ENCODE measurements at places on chromosomes 1 and 21.

- no peak for DNase-seq
Observed at GRCh38 chr1:9767964-9768668, 55.6 kb downstream of the CLSTN1 start.

- DNase-seq = no peak
Observed at GRCh38 chr1:246618240-246618808, 52.1 kb downstream of the CNST start.

GRCh38 chr1:223308136-223308535, 55.8 kb downstream of the SUSD4 start:
- DNase-seq = no peak

- peak; percentile 94 for DNase-seq
Observed at GRCh38 chr1:3776231-3776961, 3.8 kb downstream of the SMIM1 start.

DNA sequence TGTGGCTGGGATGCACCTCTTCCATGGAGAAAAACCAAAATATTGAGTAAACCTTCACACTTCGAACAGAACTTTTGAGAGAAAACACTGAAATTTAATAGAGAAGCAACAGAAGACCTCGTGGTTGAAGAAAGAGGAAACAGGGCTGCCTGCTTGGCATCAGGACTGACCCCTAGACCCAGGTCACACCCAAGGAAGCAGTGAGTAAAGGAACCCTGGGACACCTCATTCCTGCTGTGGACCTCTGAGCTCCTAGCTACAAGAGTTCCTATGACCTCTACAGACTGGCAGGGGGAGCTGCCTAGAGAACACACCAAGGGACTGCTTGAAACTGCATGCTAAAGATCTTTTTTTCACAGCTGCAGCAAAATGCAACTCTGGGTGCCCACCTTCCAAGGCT, 67.8 kb downstream of the FASLG start:
- DNase-seq = no peak

DNA sequence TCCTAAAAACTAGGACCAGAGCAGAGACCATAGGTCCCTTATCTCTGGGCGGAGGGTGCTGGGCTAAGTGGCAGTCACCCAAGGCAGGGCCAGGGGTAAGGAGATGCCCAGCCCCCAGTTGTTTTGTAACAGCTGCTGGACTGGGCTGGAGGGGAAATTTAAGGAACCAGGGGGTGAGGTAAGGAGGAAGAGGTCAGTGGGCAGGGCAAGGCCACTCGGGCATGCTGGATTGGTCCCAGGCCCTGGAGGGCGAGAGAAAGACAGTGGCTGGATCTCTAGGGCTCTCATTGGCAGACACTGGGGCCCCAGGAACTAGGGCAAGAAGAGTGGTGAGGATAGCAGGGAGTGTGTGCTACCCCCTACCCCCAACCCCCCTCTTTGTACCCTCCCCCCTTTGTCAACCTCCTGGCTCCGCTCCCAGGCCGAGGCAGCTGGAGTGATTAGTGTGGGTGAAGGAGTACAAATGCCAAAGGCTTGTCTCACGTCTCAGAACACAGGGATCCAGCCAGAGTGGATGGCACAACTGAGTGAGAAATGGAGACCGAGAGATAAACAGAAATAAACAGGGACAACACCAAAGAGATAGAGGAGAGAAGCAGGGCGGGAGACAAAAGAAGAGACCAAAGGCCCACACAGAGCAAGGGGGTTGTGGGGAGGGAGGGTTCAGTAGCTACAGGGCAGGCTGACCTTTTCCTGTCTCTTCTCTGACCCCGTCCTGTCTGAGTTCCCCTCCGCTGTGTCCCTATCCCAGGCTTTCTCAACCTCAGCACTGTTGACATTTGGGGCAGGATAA, 20.5 kb upstream of the THRAP3 start:
- DNase-seq = no peak

DNA sequence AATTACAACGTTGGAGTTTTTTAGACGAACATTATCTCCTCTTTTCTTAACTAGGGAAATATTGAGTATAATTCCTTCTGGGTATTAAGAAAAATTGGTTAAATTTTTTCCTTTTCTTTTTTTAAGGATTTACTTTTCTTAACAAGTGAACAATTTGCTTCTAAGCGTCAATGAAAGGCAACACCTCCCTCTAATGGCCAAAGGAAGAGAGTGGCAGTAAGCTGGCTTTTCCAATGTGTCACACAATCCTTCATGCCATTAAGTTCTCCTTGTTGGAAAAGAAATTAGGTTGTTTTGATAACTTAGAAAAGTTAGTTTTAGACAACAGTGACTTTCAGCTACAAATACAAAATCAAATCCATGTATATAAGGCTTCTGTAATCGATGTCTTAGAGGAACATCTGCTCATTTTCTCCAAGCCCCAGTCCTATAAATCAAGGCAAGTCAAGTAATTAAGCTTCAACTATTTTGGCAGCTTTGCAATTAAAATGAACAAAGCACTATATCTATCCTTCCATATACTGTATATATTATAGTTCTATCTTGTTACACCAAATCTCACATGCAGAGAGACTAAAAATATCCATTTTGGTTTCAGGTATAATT, 62.8 kb downstream of the EDEM3 start:
- DNase-seq = no peak

GRCh38 chr1:179856296-179856695, 21.3 kb downstream of the TOR1AIP2 start:
- no peak for DNase-seq

GRCh38 chr1:189958756-189959155, 518.9 kb downstream of the BRINP3 start:
- DNase-seq = no peak

DNA sequence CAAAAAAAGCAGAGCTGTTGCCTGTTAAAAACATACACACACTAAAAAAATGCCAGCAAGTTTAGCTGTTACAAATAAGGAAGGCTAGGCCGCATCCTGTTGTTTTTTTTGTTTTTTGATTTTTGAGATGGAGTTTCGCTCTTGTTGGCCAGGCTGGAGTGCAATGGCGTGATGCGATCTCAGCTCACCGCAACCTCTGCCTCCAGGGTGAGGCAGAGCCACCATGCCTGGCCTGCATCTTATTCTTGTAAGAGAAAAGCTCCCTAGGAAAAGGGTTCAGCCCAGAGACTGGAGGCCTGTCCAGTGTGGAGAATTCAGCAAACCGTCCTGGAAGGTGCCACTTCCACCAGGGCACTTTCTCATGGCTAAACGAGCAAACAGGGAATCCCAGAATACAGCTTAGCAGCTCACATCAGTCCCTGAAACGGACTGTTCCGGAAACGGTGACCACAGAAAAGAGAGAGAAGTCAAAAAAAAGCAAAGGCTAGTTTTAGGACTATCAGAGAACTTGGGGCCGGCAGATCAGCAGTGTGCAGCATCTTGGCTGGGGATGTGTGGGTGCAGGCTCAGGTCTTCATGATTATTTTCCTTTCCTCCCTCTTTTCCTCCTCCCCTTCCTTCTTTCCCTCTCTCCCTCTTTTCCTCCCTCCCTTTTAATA, 283.6 kb downstream of the AJAP1 start:
- DNase-seq = no peak

GRCh38 chr1:50531027-50531426, 107.8 kb upstream of the DMRTA2 start:
- DNase-seq = no peak

DNA sequence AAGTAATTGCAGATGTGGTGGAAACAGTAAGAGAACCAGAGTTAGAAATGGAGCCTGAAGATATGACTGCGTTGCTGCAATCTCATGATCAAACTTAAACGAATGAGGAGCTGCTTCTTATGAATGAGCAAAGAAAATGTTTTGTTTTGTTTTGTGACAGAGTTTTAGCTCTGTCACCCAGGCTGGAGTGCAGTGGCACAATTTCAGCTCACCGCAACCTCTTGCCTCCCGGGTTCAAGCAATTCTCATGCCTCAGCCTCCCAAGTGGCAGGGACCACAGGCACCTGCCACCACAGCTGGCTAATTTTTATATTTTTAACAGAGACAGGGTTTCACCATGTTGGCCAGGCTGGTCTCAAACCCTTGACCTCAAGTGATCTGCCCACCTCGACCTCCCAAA, 53.3 kb upstream of the NFASC start:
- no peak for DNase-seq

DNA sequence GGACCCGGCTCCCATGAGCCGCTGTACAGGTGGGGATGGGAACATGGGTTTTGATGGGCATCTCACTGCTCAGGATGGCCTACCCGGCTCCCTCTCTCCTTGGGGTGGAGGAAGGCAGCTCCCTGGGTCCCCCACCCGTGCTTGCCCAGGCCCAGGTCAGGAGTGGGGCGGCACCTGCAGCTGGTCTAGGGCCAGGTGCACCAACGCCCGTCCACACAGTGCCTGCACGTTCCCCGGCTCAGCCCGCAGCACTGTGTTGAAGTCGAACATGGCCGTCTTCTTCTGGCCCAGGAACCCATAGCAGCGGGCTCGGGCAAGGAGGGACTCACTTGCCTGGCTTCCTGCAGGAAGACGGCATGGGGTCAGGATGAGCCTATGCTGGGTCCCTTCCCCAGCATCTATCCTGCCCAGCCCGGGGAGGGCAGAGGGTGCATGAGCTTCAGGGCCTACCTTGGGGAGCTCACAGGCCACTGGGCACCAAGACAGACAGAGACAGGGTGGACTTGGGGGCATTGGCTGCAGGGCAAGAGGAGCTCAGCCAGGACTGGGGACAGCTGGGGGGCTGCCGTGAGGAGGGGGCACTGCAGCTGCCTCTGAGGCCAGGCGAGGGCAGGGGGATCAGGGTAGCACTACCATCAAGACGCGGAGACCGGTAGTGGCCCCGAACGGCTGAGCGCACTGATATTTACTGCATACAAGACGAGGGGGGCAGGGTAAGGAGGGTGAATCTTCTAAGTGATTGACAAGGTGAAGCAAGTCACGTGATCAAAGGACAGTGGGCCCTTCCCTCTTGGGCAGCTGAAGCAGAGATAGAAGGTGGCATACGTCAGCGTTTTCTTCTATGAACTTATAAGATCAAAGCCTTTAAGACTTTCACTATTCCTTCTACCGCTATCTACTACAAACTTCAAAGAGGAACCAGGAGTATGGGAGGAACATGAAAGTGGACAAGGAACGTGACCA, 17.8 kb downstream of the TTC34 start:
- no peak for DNase-seq

GRCh38 chr21:23939369-23940065, 1667.8 kb downstream of the MRPL39 start:
- no peak for DNase-seq

DNA sequence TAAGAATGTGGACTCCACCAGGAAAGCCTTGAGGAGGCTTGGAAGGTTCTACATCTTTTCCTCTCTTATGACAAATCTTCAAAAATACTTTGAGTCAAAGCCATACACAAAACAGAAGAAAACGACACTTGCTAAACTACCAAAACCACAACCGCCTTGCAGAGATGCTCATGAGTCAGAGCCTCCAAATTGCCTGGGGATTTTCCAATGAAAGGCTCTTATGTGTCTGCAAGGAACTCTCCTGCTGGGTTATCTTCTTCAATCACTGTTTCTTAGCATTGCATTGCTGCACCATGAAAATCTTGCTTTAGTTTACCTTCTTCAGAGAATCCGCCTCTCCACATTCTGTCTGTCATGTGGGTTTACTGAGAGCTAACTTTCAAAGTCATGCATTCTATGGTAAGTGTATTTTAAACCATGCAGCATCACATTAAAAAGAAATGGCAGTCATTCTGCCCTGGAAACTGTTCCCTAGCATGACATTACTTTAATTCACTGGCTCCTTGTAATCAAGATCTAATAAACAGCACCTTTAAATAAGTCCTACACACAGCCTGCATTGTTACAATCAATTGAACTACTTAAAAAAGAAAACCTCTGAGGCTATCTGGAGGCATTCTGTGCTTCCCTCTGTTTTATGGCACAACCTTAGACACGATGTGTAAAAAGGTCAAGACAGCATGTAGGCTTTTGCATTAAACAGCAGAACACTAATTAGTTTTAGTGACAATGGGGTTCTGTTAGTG, 210.0 kb upstream of the FOXD3 start:
- DNase-seq = no peak

DNA sequence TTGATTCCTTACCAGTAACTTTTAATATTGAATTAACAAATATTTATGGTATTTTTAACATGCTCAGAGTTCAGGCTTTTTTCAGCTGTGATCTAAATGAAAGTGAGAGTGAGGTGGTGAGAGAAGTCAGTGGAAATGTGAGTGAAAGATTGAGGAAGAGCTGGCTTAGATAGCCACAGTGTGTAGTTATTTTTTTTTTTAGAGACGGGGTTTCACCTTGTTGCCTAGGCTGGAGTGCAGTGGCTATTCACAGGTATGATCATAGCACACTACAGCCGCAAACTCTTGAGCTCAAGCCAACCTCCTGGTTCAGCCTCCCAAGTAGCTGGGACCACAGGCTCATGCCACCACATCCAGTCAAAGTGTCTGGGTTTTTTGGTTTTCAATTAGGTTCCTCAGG, 10.9 kb downstream of the RNF11 start:
- no peak for DNase-seq

DNA sequence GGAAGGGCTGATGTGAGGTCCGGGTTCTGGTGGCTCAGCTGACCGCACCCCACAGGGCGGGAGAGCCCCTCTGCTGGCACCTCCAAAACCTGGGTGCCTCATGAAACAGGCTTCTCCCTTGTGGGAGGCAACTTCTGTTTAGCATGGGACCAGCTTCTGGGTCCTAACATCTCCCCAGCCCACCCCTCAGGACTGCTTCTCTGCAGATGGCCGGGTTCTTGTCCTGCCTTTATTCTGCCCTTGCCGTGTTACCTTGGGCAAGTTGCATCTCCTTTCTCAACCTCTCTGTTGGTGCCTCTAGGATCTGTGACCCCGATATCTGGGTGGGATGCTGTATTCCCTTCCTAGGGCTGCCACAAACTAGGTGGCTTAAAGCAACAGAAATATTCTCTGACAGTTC, 15.0 kb upstream of the TTC22 start:
- DNase-seq = no peak

DNA sequence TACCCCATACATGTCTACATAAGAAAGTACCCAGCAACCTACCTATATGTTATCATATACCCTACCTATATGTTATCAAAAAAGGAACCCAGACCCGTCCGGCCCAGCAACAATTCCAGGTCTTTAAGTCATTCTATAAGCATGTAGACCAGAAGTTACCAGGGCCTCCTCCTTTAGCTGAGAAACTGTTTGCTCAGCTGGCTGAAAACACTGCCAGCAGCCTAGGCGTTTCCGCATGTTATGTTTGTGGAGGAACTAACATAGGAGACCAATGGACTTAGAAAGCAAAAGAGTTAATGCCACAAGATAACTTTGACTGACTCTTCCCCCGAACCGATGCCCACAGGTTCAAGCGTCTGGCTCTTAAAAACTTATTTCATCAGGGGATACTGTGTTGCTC, 7.1 kb upstream of the ZNF678 start:
- DNase-seq = no peak

GRCh38 chr1:157137408-157138219, 581 bp downstream of the ETV3 start:
- DNase-seq = no peak

- DNase-seq = no peak
Observed at GRCh38 chr1:5465281-5465711, 526.9 kb downstream of the NPHP4 start.

DNA sequence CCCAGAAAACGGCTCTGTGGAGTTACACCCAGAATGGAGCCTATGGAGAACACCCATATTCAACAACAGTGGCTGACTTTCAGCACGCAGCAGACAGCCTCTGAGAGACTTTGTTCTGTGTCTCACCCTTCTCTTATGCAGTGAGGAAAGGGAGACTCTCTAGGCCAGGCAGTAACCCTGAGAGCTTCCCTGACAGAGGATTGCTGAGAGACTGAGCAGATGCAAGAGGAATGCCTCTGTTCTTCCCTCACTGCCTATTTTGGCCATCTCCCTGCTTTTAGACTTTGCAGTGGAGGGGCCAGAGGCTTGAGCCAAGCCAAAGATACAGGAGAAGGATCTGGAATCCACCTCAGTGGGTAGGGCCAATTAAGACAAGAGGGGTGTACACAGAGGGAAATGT, 41.8 kb upstream of the SLC16A1 start:
- DNase-seq = no peak

GRCh38 chr1:181262069-181262468, 173.6 kb downstream of the IER5 start:
- no peak for DNase-seq

Data from DMS79 treated with DMSO at 0.1 percent for 48 hours (cell line).